CD4-positive, alpha-beta T cell treated with Interleukin-15 for 4 hours (primary cell): ENCODE measurements at places on chromosomes 4 and X.

DNA sequence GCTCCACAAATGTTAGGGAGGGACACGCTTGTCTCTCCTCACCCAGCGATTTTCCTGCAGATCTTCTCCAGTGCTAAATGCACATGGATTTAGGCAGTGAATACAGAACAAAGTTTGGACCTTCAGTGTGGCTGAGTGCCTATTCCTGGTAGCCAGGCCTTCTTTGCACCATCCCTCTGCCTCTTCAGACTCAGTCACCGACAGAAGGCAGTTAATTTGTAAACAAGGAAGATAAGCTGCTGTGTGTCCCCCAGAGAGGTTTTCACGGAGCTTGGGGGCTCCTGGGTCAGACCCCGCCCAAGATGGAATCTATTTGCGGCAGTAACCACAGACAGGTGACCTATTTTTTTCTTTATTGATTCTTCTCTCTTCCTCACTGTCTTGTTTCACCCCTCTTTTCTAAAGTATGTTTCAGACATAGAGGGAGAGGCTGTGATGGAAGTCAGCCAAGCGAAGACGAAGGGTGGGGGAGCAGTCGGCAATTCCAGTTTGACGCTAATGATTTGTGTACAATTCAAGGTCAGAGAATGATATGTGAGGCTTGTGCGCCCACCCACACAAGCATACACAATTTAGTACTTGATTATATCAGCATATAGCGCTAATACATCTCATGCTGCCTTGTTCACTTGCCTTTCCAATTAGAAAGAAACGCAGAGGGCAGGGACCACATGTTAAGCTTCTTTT lies 200.8 kb downstream of the MGST2 start:
- DNase-seq = no peak

- DNase-seq = no peak
Measured at GRCh38 chr4:7904952-7905915, 34.4 kb downstream of the AFAP1 start.

DNA sequence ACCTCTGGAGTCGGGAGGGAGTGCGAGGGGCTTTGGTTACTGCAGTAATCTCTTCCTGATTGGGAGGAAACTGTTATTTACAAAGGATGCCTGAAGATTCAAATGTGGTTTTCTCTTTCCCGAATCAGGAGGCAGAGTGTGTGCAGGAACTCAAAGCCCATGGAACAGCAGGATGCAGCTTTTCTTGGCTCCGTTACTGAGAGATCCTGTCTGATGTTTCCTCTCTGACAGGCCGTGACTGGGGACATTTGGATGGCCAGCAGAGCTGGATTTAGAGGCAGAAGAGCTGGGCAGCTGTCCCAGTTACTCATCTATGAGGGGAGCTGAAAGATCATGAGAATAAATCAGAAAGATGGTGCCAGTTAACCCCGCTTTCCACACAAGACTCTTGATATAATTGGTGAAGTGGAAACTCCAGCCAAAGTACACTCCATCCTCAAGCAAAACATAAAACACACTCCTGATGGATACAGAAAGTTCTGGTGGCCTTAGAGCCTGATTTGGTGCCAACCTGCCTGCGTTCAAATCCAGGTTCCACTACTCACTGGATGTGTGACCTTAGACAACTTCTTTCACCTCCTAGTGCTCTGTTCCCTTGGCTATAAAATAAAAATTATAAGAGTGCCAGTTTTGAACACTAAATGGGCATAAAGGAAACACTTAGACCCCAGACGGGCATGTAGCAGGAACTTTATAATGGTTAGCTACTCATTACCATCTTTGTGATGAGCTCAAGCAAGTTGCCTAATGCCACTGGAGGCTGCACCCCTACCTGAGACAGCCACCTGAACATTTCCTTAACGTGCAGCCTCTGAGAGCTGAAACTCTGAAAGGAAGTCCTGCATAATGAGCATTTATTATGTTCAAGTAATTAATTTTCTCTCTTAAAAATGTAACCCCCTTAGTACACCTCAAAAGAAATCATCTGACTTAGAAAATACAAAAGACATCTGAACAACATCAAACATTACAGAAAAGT lies 349.0 kb upstream of the GATB start:
- DNase-seq = no peak

- DNase-seq = no peak
Measured at GRCh38 chr4:2226261-2226660, 15.7 kb downstream of the HAUS3 start.

GRCh38 chr4:176262243-176262642 lies 6.8 kb downstream of the ASB5 start:
- DNase-seq = no peak

DNA sequence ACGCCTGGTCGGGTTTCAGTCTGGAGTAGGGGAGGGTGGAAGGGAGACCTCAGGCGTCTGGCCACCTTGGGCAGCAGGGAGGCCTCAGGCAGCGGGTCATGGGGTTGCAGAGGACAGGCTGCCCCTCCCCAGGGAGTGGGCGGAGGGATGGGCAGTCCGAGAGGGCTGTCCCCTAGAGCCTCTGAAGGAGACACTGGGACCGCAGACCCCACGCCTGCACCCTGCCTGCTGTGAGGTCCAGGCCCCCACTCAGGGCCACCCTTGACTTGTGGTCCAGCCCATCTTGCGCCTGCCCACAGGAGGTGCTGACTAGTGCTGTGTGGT lies 16.5 kb downstream of the FGFRL1 start:
- no peak for DNase-seq

DNA sequence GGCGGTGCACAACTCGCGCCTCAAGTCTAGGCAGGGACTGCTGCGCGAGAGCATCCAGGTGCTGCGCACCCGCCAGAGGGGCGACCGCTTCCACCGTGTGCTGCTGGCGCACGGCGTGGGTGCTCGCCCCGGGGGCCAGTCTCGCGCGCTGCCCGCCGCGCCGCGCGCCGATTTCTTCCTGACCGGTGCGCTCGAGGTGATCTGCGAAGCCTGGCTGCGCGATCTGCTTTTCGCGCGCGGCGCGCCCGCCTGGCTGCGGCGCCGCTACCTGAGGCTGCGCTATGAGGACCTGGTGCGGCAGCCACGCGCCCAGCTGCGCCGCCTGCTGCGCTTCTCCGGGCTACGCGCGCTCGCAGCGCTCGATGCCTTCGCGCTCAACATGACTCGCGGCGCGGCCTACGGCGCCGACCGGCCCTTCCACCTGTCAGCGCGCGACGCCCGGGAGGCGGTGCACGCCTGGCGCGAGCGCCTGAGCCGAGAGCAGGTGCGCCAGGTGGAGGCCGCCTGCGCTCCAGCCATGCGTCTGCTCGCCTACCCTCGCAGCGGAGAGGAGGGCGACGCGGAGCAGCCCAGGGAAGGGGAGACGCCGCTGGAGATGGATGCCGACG lies 1.3 kb downstream of the CHST7 start:
- peak; percentile 38 for DNase-seq

- no peak for DNase-seq
Measured at GRCh38 chr4:84907145-84907544, 59.3 kb downstream of the WDFY3 start.

DNA sequence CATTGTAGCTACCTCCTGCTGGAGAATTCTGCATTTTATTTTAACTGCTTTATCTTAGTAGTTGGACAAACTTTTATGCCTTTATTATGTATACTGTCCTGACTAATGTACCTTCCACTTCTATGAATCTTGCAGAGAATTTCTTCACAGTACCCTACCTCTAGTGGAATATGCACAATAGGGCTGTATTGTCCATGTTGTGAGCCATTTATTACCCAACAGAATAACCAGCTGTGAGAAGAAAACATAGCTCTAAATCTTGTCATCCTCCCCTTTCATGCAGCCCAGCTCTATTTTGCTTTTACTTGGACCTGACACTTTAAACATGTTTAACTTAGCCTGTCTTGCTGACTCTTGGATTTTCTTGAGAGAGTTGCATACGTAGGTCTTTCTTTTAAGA lies 56.2 kb downstream of the MCUB start:
- no peak for DNase-seq

GRCh38 chrX:24117258-24117657 lies 32.3 kb upstream of the ZFX start:
- no peak for DNase-seq

DNA sequence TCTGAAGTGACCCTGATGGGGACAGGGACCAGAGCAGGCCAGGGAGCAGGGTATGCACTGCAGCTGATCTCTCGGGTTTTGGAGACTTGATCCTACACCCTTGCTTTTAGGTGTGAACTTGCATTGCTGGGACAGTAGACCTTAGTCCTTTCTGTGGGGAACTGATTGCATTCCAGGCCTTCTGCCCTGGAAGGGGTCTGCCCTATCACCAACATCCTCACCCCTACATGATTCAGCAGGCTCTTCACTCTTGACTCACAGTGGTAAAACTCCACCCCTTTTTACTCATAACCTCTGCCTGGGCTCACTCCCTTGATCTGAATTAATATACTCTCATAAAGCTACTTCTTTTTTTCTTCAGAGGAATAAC lies 6.6 kb upstream of the DDX60L start:
- DNase-seq = no peak

GRCh38 chr4:144399927-144400326 lies 246.0 kb upstream of the HHIP start:
- no peak for DNase-seq

DNA sequence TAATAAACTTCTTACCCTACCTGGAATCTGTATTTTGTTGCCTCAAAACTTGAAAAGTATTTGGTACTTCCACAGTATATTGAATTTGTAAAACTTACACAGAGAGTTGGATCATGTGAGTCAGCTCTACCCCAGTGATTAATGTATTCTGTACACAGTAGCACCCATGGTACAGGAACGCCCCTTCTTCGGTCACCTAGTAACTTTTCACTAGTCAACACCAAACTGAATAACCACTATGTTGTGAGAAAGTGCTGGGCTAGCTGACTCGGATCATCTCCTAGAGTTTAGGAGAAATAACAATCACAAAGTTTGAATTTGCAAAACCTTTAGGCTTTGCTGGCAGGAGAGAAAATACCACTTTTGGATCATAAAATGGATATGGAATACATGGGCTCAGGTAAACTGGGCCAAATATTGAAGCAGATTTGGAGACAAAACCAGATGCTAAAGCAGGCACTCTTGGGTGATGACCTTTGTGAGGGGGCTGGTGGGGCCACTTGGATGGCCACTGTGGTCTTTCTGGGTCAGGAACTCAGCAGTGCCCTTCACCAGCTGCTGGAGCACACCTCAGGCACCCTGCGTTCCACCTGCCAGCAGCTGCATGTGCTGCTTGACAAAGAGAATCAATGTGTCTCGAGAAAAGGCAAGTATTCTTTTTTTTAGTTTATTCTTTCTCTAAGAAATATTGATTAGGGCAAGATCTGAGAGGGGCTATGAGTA lies at the start of gene DTHD1:
TSS of gene DTHD1 (plus strand) at position 233 of the 723 bp plus-strand sequence. CDS start at position 376, 143 bp downstream.
- DNase-seq = peak; percentile 68

DNA sequence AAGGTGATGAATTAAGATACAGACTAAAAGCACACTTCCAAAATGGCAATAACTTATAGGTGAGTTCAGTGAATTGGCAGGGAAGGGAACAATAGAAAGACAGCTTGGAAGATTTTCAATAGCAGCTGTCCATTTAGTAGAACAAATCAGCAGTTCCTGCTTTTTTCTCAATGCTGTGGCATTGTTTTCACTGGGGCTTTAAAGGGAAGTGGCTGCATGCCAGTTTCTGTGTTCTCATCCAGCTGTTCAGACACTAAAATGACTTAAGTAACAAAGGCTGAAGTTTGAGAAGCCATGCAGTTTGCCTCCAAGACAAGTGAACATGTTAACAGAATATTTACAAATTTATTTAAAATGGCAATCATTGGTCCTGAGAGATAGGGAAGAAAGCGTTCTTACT lies 291.9 kb downstream of the FAM47A start:
- DNase-seq = no peak

DNA sequence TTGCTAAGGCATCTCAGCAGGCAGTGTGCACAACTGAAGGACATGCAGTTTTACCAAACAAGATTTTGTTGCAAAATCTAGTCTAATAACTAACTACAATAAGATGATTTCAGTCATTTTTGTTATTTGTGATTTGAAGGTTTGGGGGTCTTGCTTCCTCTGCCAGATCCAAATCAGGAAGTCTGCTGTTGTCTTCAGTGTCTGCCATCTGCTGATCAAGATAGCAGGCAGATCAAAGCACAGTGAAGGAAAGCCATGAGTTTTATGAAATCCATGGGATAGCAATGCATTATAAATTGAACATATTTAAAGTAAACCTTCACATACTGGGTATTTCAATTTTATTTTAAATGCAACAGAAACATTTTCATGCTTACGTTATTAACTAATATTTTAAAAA lies 169.1 kb upstream of the ETNPPL start:
- DNase-seq = no peak

GRCh38 chr4:15897577-15897976 lies 41.0 kb downstream of the FGFBP1 start:
- DNase-seq = no peak

DNA sequence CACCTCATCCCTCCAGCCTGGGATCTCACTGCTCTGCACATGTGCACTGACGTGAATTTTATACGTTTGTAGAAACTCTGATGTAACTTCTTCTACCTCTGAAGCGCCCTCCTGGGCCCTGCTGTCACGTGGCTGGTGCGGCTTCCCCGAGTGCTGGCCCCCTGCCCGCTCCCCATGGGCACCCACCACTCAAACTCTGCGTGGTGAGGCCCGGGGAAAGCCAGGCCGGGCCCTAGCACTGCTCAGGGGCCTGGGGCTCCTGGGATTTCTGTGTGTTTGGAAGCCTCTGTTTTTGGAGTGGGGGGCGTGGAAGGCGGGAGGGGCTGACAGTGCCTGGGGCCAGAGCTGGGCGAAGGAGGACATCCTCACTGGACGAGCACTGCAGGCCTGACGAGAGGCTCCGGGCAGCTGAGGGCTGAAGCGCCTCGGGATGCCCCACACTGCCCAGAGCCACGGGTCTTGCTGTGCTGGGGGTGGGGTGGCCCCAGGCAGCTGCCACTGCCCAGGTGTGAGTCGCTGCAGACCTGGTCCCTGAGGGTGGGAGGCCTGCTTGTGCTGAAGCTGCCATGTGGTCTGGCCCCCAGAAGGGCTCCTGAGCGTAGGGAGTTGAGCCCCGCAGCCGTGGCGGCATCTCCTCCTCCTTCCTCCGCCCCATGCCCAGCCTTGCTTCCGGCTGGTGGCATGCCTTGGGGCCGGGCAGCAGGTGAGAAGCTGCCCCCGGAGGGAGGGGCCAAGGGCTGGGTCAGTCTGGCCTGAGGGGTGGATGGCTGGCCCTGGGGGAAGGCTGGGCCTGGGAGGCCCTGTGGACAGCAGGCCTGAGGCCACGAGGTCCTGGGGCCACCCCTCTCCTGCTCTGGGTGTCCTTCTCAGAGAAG lies 7.7 kb downstream of the NAT8L start:
- no peak for DNase-seq

DNA sequence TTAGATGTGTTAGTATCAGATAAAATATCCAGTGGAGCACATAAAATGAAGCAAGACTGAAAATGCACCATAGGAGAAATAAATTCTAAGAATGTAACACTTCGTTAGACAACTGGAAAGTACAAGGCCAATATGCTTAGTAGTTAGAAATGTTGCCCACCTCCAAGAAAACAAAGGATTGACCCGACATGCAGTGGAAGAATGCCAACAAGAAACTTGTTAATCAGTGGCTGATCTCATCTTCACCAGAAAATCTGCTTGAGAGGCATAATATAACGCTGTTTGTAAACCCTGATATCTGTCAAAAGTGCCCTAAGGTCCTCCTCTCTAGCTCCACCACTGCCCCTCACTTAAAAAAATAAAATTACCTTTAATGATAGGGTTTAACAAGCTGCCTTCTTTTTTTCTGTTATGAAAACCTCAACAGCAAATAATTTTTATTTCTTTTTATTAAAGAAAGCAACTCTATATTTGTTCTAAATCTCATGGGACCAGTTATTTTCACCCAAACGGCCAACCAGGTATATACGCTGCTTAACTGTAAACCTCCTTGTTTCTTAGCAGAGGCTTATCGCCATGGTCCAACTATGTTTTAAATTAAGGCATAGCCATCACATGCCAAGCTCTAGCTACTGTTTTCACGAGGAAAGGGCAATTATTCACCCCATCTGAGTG lies 1.8 kb downstream of the RASGEF1B start:
- DNase-seq = no peak
